NCI-H69 (cell line): ENCODE measurements at places on chromosomes 1 and 21.

DNA sequence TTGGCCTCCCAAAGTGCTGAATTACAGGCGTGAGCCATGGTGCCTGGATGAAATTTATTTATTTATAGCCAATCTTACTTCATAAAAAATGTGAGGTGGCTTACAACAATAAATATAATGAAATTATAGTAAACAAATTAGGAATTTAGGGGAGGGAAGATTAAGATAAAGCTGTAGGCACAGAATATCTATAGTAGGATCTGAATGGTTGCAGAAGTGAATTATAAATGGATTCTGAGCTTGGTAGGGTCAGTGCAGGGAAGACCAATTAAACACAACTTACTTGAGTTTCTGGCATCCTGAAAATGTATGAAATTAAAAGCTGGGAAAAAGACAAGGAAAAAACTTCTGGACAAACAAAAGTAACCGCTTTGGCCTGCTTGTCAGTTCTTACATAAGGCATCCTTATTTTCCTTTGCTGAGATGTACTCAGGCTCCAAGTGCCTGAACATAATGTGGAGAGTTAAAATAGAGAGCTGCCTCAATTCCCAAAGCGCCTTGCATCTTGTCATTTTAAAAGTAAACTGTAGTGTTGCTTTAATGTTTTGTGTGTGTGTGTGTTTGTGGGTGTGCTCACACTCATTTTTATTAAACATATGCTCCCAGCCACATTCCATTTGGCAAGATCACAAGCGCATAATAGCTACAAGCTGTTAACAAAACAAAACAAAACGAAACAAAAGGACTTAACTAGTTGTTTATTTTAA, 247.3 kb downstream of the S1PR1 start:
- peak; percentile 12 for DNase-seq

DNA sequence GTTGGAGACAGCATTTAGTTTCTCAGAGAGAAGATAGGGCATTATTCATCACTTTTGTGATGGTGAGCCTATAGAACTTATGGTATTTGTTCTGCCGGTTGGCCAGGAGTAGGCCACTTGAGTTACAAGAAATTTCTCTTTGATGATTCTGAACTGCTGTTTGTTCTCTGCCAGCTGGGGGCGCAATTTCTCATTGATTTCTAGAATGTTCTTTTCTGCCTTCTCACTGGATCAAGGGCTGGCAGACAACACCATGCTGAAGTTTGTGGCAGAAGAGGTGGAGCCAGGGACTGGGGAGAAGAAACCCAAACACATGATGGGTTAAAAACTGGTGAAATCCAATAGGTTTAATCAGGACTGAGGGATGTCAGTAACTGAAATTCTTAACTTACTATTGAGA, 360.6 kb downstream of the FAM72C start:
- DNase-seq = no peak

GRCh38 chr1:241679404-241679803, 27.3 kb downstream of the WDR64 start:
- DNase-seq = no peak

- peak; percentile 87 for DNase-seq
These were observed 6.3 kb downstream of the HPCA start for GRCh38 chr1:32892368-32893197.

DNA sequence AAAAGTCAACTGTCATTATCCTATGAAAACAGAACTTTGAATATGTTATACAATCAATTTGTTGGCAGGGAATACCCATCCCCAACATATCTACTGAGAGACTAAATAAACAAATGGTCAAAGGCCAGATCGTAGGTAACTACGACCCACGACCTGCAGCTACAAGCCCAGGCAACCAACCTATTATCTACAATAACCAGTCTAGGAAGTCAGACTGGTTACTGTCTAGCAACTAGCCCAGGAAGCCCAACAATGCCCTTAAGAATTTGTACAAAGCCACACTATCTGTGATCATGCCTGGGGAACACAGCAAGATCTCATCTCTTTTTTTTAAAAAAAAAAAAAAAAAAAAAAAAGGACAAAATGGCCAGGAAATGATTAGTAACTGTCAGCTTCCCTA, 58.7 kb downstream of the SMYD3 start:
- peak; percentile 9 for DNase-seq

- DNase-seq = no peak
These were observed 57.4 kb downstream of the ESRRG start for GRCh38 chr1:216665856-216666255.
